T-helper 17 cell (primary cell): ENCODE measurements at places on chromosomes 2 and 18.
A peak's percentile ranks its signal among the peaks of the same experiment; 100 is the strongest.

DNA sequence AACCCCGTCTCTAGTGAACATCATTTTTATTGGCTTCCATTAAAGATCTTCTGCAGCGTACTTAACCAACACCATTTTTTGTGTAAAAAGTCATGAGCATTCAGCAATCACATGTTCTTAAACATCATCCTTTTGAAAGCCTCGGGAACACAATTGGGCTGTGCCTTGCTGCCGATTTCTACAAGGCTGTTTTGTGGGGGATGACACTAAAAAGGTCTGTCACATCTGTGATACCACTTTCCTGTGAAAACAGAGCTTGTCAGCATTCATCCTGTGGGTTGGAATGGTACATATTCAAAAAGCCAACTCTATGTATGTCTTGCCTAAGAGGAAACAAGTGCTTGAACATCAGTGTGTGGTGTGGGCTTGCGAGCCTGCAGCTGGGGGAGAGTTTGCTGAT, 49.1 kb upstream of the MAPRE3 start:
- no peak for DNase-seq

GRCh38 chr2:178914259-178914849, 107.1 kb upstream of the TTN start:
- peak; percentile 48 for DNase-seq

DNA sequence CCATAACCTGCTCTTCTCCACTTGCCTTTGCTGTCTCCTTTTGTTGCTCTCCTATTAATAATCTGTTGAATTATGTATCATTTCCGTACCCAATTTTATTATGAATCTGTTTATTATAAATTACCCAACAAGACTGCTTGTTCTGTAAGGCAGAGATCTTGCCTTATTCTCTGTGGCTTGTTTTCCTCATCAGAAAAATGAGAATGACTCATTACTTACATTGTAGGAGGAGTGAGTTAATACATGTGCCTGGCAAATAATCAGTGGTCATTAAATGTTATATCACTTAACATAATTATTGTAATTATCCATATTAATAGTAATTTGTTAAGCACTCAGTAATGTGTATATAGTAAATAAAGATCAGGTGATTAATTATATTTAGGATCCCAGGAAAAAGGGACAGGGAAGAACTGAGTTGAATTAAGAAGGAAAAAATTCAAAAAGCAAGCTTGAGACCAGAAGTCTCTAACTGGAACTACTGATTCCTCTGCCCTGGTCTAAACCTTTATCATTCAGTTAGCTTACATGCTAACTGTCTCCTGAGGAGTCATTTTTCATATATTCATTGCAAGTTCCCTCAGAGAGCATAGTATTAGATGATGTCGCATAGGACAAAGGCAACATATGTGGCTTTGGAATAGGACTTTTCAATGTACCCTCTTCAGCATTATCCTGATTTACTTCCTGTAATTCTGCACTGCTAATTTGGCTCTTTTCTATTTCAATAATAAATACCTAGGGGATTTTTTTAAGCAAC, 335.7 kb downstream of the GALNT13 start:
- DNase-seq: no peak

- no peak for DNase-seq
Observed at GRCh38 chr2:201466050-201466675, 14.6 kb downstream of the STRADB start.

GRCh38 chr2:58155160-58155778, 85.9 kb downstream of the FANCL start:
- no peak for DNase-seq

DNA sequence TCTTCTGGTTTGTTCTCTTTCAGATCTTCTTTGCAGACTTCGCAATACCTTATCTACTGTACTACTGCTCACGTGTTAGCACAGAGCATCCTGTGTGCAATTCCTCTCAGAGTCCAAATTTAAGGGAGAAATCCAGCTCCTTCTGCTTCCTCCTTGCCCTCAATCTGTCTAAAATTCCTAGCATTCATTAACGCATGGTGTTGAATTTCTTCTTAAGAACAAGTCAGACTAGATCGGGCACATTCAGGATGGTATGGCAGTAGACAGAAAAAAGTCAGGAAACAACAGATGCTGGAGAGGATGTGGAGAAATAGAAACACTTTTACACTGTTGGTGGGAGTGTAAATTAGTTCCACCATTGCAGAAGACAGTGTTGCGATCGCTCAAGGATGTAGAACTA, 206.1 kb upstream of the CDH7 start:
- DNase-seq: no peak

DNA sequence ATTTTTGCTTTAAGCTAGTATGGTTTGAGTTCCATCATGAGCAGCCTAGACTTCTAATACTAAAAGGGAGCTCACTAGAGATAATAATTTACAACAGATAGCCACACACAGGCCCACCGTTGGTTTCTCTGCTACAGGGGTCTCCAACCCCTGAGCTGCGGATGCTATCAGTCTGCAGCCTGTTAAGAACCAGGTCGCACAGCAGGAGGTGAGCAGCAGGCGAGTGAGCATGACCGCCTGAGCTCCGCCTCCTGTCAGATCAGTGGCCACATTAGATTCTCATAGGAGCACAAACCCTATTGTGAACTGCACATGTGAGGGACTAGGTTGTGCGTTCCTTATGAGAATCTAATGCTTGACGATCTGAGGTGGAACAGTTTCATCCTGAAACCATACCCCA, 150.6 kb downstream of the HRH4 start:
- DNase-seq: no peak

GRCh38 chr18:9757827-9758621, 49.9 kb downstream of the RAB31 start:
- no peak for DNase-seq

- DNase-seq: no peak
Observed at GRCh38 chr2:121667618-121668017, 18.4 kb upstream of the CLASP1 start.

GRCh38 chr2:26717362-26717761, 24.8 kb downstream of the KCNK3 start:
- no peak for DNase-seq

DNA sequence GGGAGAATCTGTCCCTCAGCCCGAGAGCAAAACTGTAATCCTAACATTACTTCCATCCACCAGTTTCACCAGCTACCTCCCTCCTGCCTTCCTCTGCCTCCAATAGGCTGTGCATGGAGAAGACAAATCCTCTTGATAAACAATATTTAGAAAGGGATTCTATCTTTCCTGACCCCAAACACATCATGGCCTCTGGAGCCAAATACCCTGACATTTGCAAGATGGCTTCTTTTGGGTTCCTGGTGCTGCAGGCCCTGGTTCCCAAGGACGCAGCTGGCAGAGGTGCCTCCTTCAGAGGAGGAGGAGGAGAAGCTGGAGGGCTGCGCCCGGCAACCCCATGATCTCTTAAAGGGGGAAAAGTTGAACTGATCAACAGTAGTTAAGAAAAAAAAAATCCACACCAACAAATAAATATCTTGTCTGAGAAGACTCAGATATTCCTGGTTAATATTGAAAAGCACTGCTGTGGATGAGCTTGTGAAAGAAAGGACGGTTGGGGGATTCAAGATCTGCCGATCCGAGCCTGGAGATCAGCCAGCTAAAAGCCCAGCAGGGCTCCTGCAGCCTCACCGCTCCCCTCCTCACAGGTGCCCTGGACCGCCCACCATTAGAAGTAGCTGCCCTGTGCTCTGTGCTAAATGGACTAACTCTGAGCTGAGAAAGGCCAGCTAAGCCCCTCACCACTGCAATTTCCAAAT, 116.8 kb downstream of the MSH2 start:
- DNase-seq: no peak

DNA sequence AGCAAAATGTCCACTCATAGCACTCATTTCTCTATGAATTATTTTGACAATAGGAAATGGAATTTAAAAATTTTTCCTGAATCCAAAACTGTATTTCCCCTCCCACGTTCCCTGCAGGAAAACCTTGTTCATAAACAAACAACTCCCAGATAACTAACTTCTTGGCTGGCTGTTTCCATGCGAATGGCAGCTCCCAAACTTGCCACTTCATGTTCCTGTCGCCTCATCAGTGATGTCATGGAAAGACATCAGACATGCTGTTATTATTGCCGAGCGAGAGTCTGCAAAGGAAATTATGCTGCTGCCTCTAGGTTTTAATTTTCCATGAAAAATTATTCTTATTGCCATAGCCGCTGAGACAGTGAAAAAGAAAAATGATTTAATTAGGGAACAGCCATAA, 117.0 kb upstream of the RIOK3 start:
- no peak for DNase-seq

DNA sequence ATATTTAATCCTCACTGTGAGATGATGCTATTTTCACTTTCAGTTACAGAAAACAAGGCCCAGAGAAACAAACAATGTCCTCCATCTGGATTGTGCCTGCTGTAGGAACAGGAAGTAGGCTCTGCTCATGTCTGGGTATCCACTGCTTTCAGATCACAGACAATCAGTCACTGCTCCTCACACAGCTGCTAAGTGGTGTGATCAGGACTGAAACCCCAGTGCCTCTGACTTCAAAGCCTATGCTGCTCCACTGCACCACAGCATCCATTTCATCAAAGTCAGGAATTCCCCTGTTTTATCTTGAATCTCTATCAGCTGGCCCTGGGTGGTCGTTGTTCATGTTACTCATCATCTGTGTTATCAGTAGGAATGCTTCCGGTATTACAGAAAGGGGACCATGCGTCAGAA, 303.8 kb upstream of the TRIB2 start:
- no peak for DNase-seq

DNA sequence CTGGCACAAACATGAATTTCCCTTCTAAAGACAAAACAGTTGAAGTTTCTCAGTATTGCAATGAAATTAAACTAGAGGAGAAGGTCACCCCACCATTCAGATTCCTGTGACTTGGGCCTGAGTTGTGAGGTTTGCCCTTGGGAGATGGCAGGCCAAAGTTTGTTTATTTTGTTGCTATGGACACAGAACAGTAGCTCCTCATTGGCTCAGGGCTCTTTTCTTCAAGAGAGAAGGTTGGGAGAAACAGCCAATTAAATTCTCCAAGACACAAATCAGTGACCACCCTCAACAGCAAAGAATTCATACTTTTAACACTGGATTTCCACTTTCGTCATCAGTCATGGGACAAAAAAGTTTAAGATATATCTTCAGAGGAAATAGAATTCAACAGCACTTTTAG, at the start of gene FLACC1:
Gene FLACC1 (minus strand): TSS at position 125 of the 400 bp plus-strand sequence. CDS start 5,941 bp downstream, outside the sequence.
- no peak for DNase-seq

GRCh38 chr2:45011621-45012602, 2.7 kb upstream of the SIX2 start:
- DNase-seq: no peak

DNA sequence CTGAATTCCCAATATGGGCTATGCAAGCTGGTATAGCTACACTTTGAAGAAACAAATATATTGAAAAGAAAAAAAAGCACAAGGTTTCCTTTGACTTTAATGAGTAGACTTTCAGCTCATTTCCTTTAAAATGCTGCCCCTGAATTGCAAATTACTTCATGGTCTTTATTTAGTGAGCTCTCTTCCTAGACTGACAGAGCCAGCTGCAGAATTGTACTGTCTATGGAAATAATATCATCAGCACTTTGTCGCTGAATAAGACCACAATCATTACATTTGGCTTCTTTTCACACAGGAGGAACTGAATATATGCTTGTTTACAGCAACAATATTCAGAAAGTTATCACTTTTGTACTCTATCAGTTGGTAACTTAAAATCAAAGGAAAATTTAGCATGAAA, 41.7 kb downstream of the ARL5A start:
- DNase-seq: no peak

GRCh38 chr18:58349650-58350049, 279.2 kb downstream of the ALPK2 start:
- no peak for DNase-seq

DNA sequence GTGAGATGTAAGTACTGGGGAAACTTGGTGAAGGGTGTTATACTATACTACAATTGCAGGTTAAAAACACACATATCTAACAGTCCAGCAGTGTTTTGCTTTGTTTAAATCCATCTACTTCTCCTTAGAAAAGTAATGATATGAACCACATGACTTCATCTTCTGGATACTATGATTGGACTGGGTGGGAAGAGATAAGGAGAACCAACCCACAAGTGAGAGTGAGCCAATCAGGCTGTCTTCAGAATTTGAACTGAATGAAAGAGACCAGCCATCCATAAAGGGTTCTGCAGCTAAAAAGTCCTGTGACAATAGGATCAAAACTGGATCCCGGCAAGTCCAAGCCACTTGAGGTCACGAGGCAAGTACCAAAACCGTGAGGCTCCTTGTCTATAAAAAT, 46.6 kb downstream of the KANSL3 start:
- DNase-seq: no peak

GRCh38 chr18:44098551-44099098, 582.1 kb upstream of the SETBP1 start:
- DNase-seq: no peak

DNA sequence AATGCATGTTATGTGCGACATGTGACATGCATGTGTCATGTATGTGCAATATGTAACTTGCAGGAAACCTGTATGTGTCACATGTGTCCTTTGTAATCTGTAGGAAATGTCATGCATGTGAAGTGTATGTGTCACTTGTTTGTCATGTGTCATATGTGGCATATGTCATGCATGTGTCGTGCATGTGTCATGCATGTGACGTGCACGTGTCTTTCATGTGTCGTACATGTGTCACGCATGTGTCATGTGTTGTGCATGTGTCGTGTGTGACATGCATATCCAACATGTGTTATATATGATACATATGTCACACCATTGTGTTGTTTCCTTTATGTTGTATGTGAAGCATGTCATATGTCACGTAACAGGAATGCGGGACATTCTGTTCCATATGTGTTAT, 2153.2 kb upstream of the PIK3C3 start:
- DNase-seq: no peak

- no peak for DNase-seq
Observed at GRCh38 chr2:8582651-8583399, 99.0 kb upstream of the ID2 start.

- DNase-seq: no peak
Observed at GRCh38 chr2:207241198-207241597, 75.5 kb upstream of the KLF7 start.

GRCh38 chr2:8306530-8307351, 375.1 kb upstream of the ID2 start:
- no peak for DNase-seq

- DNase-seq: no peak
Observed at GRCh38 chr2:49003201-49003600, 151.1 kb downstream of the FSHR start.

GRCh38 chr2:168189835-168190569, 57.4 kb downstream of the STK39 start:
- DNase-seq: no peak

DNA sequence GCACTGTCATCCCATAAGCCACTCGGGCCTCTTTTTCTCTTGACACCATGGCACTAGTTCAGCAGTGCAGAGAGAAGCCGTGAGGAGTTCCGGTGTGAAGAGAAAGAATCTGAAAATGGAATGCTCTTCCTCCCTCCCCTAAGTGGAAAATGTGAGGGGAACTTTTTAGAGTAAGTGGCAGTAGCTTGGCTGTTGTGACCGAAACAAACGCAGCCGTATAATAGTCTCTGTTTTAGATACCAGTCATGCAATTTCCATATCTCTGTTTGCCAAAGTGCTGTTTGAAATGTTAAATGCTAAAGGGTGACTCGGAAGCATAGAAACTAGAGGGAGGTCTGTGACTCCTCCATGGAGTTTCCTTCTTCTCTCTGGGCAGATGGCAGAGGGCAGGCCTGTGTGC, 122.9 kb downstream of the MTCL1 start:
- DNase-seq: no peak
